Fibroblast of skin of right biceps (primary cell): ENCODE measurements at places on chromosomes 12 and 14.
A peak's percentile ranks its signal among the peaks of the same experiment; 100 is the strongest.

GRCh38 chr12:48104531-48104930 lies 1.3 kb downstream of the SENP1 start:
- DNase-seq, result no peak

- no peak for DNase-seq
Observed at GRCh38 chr12:124684496-124684895, 117.1 kb upstream of the NCOR2 start.

- DNase-seq, result no peak
Observed at GRCh38 chr12:58248599-58248998, 307.2 kb downstream of the ATP23 start.

- no peak for DNase-seq
Observed at GRCh38 chr14:90574188-90575131, 177.6 kb downstream of the CALM1 start.

GRCh38 chr12:111596985-111597830 lies 1.9 kb downstream of the ATXN2 start:
- DNase-seq, result peak; percentile 63

DNA sequence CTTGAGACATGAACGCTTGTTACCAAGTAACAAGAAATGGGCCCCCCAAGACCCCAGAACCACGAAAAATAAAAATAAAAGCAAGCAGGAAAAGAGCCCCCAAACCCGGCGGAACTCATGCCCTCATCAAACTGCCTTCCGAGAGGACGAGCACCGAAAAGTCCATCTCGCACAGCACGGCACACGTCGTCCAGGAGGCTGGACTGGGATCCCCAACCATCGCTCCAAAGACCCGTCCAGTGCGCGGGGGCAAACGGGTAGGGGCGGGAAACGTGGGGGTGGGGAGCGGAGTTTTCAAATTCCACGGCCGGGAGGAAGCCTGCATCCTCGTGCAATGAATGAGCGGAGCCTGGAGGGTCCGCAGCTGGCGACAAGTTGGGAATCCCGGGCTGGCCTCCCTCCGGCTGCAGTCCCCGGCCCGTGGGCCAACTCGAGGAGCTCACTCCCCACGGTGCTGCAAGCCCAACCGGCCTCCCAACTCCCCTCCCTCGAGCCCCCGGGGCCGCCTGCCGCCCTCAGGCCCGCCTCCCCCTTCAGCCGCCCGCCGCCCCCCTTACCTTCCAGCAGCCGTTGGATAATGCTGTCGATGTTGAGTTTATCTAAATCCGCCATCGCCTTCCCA lies 484 bp downstream of the PPP1CC start:
- no peak for DNase-seq

DNA sequence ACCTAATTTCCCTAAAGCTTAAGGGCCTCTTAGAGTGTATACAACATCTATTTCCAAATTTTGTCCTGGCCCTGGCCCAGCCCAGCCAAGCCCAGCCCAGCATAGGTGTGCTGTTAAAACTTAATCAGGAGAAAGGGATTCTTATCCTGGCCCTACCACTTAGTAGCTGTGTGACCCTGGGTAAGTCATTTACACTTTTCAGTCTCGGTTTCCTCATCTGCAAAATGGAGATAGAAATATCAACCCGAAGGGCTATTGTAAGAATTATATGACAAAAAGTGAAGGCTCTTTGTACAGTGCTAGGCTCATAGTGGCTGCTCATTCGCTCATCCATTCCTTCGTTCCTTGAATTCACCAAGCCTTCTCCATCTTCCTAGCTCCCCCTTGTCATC lies 442 bp downstream of the ERG28 start:
- no peak for DNase-seq

DNA sequence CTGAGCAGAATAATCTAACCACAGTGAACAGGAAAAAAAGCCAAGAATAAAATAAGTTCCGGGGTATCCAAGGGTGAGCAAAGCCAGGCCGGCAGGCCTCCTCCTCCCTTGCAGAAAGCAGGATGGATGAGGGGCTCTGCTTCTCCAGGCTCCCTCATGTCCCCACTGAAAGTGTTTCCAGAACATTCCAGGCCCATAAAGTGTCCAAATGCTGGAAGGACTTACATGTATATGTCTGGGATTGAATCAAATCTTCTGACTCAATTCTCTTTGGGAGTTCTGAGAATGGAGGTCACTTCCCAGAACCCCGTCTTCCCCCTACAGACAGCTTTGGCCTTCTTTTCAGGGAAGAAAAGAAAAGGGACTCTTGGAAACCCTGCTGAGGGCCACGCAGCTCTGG lies 25.0 kb upstream of the BDKRB1 start:
- DNase-seq, result no peak

DNA sequence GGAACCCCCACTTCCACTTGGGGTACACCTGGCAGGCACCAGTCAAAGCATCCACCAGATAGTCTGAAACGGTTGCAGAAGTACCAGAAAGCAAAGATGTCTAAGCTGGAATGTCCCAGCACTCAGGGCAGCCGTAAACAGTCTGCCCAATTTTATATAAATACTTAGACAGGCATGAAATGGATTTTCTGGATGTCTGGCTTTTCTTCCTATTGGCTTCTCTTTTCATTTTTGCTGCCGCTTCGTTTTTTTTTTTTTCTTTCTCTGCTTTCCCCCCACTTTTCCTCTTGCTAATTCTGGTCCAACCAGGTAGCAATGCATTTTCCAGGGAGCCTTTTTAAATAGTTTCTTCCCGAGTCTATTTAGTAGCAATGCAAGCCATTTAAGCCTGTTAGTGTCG lies 167.7 kb downstream of the GCH1 start:
- DNase-seq, result no peak

- peak; percentile 28 for DNase-seq
Observed at GRCh38 chr12:79927772-79928474, 7.0 kb downstream of the PPP1R12A start.

GRCh38 chr12:72365151-72365550 lies 93.0 kb downstream of the TRHDE start:
- no peak for DNase-seq

- DNase-seq, result no peak
Observed at GRCh38 chr14:106875503-106875902, 1349.1 kb downstream of the TMEM121 start.

- DNase-seq, result peak; percentile 97
Observed at GRCh38 chr12:124680863-124681778, 113.7 kb upstream of the NCOR2 start.

DNA sequence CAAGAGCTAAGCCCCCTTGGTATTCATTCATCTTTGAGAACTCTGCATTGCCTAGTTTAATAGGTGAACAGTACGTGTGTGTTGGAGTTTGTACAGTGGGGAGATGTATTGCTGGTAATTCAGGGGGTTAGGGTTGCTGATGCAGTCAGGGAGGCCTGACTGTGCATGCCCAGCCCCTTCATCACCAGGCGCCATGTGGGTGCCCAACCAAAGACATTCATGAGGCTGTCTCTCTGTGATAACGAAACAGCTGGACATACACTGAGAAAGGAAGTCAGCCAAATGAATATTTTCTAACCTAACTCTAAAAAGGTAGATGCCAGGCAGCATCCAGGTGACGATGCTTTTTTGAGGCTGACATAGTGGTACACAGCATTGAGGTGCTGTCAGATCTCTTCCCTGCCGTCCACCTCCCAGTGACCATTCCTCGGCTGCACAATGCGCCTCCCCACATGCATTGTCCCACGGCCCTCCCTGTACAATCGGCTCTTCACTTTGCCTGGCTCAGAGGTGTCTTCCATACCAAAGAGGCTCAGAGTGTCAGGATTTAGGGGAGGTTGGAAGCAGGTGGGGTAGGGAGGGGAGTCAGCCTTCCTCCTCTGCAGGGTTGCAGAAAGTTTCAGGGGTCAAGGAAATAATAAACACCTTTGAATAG lies 19.0 kb downstream of the EML1 start:
- DNase-seq, result no peak

DNA sequence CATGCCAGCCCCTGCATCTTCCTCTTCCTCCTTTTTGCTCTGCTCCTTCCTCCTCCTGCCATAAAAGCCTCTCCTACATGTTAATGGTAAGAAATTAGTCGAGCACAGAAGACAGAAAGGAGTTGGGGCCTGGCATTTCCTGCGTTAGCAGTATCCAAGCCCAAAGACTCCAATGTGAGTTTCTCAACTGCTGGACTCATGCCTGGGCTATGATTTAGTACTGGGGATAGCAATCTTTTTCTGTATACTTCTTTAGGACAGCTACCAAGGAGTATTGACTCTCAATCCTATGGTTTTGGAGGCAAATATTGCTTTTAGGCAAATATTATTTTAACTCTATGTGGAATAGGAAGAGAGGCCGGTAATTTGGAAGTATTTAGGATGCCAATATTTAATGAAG lies 18.0 kb upstream of the SLC38A4 start:
- DNase-seq, result peak; percentile 29

DNA sequence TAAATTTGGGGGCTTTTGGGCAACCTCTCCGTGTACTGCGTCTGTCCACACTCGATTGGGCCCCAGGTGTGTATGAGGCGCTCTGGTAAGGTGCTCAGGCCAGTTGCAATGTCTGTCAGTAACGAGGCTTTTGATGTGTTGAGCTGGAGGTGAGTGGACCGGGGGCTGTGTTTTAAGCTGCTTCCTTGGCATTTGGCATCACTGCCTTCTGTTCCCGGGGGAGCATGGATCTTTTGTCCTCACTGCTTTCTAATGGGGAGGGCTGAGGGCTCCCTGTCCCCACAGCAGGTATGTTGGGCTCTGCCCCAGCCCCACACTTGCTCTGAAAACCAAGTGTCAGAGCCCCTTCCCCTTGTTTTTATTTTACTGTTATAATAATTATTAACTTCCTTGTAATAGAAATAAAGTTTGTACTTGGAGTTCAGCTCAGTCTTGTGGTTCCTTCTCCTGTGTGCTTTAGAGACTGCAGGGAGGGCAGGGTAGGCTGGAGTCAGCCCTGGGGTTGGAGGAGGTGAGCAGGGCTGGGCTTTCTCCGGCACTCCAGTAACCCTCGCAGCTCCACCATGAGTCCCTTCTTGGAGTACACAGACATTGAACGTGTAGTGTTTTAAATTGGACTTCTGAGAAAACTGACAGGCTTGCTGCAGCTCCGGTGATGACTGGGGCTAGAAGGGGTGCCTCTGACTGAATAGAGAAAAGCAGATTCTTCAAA lies 28.0 kb downstream of the TRAFD1 start:
- no peak for DNase-seq

DNA sequence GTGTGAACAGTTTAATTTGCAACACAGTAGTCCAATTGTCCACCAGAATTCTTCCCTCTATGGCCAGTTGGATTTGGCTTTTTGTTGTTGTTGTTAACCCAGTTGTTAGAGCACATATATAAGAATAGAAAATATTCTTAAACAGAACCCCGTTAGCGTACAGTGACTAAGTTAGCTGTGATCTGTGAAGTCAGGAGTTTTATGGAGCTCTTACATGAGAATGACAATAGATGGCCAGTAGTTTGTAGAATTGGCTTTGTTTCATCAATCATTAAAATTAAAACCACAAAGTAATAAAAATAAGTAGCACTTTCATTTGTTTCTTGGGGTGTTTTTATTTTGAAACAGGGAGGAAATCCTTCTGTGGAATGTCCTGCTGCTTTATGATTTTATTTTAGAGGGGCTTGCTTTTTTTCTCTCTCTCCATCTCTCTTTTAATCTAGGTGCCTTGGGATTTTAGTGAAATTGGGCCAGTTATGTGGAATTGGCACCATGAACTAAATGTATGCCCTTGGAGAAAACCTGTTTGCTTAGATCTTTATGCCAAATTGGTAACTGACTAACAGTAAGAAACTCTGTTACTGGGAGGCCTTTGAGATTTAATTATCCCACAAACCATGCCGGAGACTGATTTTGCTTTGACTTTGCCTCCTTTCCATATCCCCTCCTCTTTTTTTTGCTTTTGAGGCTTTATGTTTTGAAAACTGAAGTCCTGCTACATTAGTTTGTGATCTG lies 22.9 kb downstream of the FBXW8 start:
- DNase-seq, result no peak

DNA sequence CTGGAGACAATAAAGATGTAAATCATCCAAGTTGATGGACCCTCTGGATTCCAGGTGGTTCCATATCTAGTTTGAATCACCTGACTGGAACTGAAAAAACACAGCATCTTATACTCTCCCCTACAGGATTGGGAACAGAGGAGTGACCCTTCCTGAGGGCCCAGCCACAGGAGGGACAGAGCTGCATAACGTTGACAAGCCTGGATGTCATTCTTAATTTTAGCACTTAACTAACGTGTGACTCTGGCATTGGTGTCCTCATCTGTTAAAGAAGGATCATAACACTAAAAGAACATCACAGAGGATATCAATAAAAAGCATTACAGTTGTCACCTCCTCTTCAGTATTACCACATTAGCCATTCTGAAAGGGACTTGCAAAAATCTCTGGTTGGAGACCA lies 47.7 kb downstream of the STON2 start:
- DNase-seq, result no peak

- no peak for DNase-seq
Observed at GRCh38 chr14:66496911-66497310, 10.7 kb downstream of the CCDC196 start.

DNA sequence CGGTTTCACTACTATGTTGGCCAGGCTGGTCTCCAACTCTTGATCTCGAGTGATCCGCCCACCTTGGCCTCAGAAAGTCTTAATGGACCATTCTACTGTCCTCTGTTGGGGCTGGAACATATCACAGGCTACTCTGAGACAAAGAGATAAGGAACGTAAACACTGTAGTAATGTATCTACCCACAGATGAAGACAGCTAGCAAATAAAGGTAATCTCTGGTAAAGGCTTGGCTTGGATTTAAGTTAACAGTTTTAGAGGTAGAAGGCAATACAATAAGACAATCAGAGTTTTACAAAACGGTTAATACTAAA lies 44.6 kb upstream of the ISM2 start:
- DNase-seq, result no peak

DNA sequence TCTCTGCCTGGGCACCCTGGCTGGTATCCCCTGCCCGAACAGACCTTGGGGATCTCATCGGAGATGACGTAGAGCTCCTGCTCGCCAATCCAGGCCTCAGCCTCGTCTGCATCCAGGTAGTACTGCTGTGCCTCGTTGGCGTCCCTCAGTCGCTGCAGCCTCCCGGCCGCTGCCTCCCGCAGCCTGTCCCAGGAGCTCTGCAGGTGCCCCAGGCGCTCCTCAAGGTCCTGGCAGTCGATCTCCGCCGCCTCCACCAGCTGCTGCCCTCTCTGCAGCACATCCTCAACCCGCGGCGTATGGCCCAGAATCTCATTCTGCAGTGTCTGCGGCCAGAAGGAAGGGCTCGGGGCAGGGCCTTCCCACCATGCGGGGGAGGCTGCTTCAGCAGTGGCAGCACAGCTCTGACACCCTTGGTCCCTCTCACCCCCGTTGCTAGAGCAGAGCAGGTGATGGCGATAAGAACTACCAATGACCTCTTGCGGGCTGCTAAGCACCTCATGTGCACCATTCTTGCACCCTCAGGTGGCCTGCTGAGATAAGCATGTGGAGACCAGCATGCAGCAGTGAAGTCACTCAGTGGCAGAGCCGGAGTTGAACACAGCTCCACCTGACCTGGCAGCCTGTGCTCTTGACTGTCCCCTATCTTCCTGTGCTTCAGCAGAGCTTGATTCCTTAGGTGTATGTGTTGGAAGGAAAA lies 71.0 kb downstream of the PLEKHG3 start:
- DNase-seq, result no peak

GRCh38 chr14:25833341-25834126 lies 764.3 kb downstream of the NOVA1 start:
- DNase-seq, result peak; percentile 56

GRCh38 chr14:86539361-86540070 lies 1009.6 kb downstream of the FLRT2 start:
- DNase-seq, result no peak
